ENCODE measurements at places on chromosomes 16 and 17.

DNA sequence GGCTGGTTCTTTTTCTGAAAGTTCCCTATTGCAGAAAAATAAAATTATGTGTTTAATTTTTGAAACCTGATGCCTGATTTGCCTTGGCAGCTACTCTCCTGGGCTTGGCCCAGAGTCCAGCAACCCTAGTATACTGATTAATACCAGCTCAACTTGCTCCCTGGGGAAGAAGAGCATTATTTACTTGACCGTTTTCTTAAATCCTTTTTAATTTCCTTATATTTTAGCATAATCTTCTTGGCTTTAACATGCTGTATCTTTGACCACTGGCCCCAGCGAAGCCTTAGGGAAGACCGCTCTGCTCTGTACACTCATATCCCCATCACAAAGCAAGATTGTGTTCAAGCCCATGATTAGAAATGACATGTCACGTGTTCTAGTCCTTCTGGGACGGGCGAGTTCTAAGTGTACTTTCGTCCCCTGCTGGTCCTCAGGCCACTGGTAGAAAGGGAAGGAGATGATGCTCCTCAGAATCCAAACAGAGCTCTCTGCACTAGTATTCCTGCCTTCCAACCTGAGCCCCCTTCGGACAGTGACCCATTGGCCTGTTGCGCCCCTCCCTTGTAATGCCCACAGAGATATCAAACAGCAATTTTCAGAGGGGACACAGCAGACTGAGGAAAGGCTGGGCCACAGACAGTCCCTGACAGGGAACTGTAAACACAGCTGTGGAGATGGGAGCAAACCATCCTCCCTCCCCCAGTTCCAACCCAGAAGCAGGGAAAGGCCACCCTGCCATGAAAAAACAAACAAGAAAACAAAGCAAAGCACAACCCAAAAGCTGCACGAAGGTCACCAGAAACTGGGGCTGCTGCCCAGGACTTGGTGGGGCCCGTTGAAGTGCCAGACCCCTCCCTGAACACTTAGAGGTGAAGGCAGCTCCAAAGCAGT is 4.3 kb upstream of the EZH1 start:
- no peak for DNase-seq

GRCh38 chr17:45756266-45756991 is 27.7 kb upstream of the CRHR1 start:
- no peak for DNase-seq

- DNase-seq = no peak
These were observed 11.6 kb downstream of the CES2 start for GRCh38 chr16:66946974-66947301.

DNA sequence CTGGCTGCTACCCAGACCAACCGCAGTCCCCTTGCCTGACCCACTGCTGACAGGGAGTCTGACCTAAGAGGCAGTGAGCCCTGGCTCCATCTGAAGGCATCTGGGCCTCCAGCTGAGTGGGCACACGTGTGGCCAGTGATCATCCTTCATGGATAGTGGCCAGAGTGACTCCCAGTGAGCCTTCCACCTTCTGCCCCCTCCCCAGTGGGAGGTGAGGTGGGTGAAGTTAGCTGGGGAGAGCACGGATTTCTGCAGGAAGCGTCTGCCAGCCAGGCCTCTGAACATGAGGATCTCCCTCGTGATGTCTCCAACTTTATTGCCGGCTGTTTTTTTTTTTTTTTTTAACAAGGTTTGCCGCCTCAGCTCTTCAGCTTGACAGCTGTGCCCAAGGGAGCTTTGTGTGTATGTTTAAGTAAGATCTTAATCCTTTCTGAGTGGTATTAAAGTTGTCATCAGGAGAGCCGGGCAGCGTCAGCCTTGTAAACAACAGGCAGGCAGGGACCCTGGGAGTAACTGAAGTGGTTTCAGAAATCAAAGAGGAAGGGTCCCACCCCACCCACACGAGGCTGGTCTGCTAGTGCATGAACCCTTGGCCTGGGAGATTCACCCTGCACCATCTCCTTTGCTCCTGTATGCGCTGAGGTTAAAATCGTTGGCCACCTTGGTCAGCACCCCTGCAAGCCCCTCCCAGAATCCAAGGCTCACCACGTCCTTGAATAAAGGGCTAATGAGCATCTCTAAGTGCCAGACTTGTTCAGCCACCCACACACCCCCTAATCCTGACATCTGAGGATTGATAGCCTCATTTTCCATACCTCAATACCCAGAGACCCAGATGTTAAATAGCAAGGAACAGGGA is 33.3 kb downstream of the RHBDL3 start:
- DNase-seq = no peak

- DNase-seq = peak; percentile 45
These were observed at the start of gene QPRT for GRCh38 chr16:29678691-29679267. Gene QPRT (plus strand): TSS chr16:29679180. CDS start chr16:29679198, 18 bp downstream.
